ENCODE measurements at places on chromosomes 4 and X.

DNA sequence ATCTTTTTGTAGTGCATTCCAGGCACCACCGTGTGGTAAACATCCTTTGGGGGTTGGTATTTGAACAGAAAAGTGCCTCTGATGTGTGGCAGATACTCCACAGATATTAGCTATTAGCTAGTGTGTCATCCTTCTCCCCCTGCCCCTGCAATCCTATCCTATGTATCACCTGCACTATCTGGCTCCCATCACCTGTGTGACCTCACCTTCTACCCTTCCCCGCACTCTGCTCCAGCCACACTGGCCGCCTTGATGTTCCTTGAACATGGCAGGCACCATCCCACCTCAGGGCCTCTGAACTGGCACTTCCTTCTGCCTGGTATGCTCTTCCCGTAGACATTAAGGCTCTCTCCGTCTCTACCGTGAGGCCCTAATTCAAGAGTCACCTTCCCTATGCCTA lies 3.7 kb downstream of the ELK1 start:
- DNase-seq, result no peak

DNA sequence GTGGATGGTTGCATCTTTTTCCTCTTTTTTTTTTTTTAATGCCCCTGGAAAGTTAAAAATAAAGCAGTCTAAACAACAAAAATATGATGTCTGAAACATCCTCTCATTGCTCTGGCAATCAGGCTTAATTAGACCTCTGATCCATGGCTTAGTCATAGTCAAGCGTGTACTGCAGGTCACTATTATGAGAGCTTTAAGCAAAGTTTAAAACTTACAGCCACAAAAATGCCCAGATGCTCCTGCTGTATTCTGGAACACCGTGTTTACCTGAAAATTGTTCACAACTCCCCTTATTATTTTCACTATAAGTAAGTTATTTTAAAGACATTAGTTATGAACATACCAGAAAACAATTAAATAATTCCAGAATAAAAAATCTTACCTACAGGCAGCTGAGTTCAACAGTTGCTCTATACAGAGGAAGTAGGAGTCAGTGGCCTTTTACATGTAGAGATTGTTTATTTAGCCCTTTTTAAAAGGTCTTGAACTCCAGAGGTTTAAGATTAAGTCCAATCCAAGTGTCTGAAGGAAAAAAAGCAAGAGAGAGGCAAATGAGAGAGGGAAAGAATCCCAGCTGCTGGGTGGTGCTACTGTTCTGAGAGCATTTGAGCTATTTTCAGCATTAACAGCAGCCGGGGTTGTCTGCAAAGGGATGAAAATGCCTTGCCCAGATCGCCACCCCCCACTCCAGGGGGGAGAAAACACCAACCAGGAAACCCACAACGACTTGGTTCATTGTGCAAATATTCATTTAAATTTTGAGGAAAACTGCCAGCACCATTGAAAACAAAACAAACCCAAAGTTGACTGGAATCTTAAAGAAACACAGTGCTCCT lies 36.9 kb downstream of the SORBS2 start:
- no peak for DNase-seq

DNA sequence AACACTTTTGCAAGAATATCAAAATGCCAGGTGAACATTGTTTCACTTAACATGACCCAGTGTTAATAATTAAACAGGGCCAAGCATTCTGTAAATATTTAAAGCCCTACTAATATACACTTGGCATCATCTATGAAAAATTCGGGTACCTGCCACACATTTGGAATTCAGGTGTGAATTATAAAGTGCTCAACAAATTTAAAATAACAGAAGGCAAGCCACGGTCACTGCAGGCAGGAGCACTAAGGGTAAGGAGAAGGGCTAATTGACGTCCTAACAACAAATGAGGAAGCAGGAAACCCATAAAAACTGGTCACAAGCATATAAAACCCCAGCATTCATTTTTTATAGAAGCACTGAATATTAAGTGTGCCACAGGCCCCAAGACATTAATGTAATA lies 43.8 kb upstream of the CPEB2 start:
- no peak for DNase-seq

DNA sequence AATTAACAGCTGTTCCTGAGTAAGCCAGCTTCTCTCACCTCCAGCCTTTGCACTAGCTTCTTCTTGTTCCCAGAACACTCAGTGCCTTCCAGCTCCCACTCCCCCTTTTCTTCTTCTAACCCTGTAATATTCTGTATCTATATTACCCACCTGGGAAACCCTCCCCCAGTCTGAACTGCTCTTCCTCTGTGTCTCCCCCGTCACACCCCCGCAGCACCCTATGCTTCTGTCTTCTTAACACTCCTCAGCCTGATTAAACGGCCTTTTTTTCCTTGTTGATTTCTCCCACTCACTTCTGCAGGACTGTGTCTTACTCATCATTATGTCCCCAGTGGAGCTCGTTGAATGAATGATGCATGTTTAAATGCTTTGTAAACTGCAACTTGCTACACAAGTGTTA lies 9.0 kb upstream of the LONRF3 start:
- no peak for DNase-seq

DNA sequence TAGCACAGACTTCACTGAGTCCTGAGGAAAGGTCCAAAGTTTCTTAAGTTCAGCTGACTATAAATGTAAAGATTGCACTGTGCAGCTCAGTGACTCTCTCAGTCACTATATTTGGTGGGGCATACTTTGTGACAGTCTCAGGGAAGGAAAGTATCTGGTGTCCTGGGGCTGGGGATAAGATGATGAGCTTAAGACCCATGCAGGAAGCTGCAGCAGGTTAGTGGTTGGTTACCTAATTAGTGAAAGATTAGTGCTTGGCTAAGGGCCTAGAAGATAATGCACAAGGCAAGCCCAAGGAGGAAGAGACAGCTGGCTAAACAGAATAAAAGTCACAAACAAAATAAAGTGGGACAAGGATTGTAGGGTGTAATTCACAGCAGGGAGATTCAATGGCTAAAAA lies 25.4 kb upstream of the SLITRK4 start:
- DNase-seq, result no peak

DNA sequence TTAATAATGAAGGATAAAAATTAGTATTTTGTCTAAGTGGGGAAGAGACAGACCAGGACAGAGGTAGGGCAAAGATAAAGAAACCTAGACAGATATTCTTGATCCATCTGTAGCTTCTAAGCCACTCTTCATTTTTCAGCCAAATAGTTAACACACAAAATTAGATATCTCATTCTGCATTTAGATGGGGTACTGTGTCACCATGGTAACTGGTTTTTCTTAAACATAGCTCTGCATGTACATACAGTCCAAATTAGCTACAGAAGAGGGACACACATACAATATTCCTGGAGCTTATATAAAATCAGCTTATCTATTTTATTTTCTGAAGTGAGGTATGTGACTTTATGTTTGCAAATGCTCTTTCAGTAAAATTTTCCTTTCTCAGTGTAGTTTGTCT lies 393.7 kb downstream of the PPP3CA start:
- DNase-seq, result no peak

GRCh38 chr4:176198316-176198903 lies 3.0 kb upstream of the SPATA4 start:
- DNase-seq, result no peak

DNA sequence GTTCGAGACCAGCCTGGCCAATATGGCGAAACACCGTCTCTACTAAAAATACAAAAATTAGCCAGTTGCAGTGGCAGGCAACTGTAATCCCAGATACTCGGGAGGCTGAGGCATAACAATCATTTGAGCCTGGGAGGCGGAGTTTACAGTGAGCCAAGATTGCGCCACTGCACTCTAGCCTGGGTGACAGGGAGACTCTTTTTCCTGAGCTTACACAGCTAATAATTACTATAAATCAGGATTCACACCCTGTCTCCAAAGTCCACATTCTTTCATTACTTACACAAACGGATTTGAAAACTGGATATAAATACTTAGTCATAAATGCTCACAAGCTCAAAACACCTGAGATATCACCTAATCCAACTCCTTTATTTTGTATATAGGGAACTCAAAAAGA lies 151.6 kb downstream of the LRBA start:
- no peak for DNase-seq

GRCh38 chr4:31045151-31045550 lies 325.0 kb downstream of the PCDH7 start:
- no peak for DNase-seq

DNA sequence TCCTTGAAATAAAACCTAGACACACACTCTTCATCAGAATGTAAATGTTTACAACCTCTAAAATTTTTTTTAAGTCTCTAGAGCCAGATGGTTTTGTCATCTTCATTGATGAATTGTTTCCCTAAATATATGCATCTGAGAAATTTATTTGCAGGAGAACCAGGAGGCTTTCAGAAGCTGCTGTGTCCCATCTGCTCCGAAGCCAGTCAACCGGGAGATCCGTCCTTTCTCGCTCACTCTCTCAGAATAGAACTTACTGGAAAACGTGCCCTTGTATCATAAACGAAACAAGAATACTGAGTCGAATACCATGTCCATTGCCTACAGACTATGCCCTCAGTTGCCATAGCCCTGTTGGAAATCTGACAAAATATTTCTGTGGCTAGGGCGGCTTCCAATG lies 103.5 kb downstream of the SLC34A2 start:
- DNase-seq, result no peak

- DNase-seq, result no peak
These were observed 47.5 kb upstream of the KLHL13 start for GRCh38 chrX:118164138-118164537.

GRCh38 chrX:12617241-12617640 lies 174.0 kb upstream of the PRPS2 start:
- DNase-seq, result no peak

DNA sequence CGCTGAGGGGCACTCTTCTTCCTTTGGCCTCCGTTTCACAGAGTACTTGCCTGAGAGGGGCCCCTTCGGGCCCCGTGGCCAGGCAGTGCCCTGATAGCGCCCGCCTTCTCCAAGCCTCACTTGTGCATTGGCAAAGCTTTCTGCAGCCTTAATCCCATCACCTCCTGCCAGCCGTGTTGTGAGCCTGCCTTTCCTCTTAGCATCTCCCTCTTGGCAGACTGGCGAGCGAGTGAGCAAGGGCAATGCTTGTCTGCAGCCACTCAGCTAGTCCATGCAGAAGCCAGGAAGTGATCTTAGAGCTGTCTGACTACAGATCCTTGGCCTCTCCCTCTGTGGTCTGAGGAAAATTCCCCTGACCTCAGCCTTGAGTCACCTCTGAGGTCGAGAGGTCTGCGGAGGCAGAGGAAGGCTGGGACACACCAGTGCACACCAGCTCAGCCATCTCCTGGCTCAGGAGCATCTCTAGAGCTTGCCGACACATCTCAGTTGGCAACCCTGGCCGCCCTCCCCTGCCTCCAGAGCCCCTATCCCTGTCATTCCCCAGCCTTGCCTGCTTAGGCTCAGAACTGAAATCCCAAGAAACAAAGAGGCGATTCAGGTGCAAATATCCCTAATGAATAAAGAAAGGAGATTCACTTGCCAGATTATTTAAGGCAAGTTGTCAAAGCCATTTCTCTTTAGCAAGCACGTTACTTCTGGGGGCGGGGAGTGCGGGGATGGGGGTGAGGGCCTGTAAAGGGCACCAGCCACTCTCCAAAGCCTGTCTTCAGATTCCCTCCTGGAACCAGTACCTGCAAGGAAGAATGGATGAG lies 143.5 kb upstream of the MAMLD1 start:
- no peak for DNase-seq

DNA sequence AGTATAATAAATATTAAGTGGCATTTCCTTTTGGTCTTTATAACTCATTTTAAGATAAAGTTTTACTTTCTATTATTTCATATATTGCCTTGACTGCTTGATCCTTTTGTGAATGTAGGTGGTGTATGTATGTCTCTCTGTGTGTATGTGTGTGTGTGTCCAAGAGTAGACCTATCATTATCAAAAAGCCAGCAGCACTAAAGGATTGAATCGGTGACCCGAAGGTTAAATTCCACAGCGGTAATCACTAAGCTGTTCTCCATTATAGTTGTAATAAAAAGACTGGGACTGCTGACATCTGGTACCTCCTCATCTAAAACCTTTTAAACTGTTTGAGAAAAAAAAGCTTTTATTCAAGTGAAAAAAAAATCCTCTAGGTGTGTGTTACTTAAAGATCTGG lies 1014.8 kb downstream of the PCDH7 start:
- DNase-seq, result no peak

DNA sequence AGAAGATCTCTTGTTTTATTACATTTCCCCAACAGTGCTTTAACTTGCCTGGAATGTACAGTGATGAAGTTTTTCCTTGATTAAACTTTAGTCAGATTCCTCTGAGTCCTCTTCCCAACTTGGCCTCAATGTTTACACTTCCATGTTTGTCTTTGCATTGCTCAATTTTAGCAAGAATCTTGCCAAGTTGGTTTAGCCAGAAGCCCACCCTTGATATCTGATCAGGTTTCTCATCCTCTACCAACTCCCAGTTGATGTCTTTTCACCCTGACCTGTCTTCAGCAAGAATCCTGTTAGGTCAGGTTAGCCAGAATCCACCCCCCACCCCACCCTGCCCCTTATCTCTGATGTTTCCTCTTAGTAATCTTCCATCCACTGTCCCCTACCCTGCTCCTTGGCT lies 120.9 kb downstream of the MBNL3 start:
- no peak for DNase-seq

DNA sequence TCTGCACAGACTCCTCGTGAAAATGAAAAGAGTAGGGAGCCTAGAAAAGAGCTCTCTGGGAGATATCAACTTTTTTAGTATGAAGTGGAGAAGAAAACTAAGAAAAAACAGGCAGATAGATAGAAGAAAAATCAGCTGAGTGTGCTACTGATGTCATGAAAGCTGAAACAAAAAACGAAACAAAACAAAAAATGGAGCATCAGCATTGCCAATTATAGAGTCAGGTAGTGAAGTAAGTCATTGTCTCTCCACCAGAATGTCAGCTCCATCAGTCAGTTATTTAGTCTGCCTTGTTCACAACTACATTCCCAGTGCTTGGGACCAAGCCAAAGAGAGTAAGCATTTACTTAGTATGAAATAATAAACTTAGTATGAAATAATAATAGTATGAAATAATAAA lies 595.1 kb downstream of the STPG2 start:
- no peak for DNase-seq

DNA sequence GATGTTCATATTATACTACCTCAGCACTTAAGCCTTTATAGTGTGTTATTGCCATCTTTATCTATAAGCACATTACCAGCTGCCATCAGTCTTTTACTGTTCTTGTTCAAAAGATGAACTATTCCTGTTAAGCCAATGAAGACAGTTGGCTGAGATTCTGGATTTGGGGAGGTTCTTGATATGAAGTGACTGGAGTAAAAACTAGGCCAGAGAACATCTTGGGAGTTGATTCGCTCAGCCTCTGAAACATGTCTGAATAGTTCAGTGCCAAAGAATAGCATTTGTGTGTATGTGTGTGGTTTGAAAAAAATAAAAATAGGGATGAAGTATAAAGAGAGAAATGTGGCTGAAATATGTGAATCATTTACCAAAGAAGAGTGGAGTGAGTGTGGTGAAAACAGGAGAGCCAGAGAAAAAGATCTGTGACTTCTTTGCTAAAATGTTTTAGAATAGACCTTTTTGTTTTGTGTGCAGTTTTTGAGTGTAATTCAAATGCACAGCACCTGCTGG lies 15.2 kb downstream of the EXOC1 start:
- DNase-seq, result no peak

GRCh38 chrX:52280812-52281211 lies 88.0 kb upstream of the XAGE2 start:
- DNase-seq, result no peak

GRCh38 chr4:145786261-145786660 lies 106.3 kb downstream of the C4orf51 start:
- DNase-seq, result no peak

Data from stimulated activated naive CD4-positive, alpha-beta T cell treated with Interleukin-2 at 50 U/mL for 16 hours (primary cell).